Right ventricle myocardium inferior (tissue), 1 donor: ENCODE measurements at places on chromosomes 6 and 20. TPM values are rescaled to one million over a fixed set of nuclear protein-coding genes. Genes with fewer than 3 reads are reported as not detected.

GRCh38 chr20:59191756-59192532, 28.3 kb downstream of the ZNF831 start:
- no peak for DNase-seq

DNA sequence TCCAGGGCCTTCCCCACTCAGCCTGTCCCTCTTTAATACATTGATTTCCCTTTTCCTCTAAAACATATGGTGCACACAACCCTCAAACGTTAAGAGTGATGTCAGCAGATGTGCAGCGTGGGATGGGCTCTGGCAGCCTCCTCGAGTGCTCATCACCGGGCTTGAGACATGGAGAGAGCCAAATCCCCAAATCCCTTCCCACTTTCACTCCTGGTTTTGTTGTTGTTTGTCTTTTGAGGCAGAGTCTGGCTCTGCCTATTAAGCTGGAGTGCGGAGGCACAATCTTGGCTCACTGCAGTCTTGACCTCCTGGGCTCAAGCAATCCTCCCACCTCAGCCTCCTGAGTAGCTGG, 5.8 kb upstream of the PLTP start:
- no peak for DNase-seq

DNA sequence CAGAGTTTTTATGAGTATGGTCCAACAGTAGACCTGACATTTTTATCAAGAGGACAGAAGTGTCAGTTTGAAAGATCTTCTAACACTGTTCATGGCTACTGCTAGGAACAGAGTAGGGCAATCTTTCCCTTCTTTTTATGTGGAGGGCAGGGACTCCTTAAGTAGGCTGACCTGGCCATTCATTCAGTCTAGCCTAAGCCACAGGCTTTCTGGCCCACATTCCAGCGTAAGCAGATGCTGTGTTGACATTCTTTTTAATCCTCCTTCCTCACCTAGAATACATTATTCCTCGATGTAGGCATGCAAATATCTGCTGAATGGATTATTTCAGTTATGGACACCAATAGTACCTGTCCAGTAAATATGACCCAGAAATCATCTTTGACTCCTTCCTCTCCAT, 188.3 kb downstream of the ATXN1 start:
- no peak for DNase-seq

The CAGE1 gene
- 0.11 TPM for total RNA-seq

The SLC52A3 gene
- 2.7 TPM for total RNA-seq

DNA sequence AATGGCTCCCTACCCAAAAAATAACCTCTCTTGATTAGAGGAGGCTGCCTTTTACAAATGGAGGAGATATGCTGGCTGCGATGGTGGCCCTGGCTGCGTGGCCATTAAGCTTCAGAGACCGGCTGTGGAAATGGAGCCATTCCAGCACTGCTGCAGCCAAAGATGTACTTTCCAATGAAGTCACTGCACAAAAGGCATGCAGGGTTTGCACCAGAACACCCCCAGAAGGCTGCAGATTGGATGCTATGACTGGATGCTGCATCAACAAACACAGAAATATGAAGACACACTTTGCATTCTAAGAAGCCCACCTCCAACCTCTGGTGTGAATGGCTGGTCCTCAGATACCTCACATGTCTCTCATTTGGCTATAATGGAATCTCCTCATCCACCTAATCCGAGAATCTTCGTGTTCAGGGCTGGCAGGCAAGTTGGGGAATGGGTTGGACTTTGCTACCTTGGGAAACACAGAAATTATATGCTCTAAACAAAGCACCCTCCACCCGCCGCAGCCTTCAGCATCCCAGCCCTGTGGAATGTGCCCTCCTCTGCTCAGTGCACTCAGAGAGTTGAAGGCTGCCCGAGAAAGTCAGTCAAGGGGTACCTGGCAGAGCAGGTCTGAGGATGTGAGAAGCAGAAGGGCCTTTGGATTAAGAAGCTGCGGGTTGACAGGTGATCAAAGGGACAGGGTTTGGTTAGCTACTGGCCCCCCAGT, 35.3 kb downstream of the APCDD1L start:
- DNase-seq, result no peak

- DNase-seq, result no peak
Observed at GRCh38 chr6:122726649-122727048, 52.9 kb upstream of the FABP7 start.

DNA sequence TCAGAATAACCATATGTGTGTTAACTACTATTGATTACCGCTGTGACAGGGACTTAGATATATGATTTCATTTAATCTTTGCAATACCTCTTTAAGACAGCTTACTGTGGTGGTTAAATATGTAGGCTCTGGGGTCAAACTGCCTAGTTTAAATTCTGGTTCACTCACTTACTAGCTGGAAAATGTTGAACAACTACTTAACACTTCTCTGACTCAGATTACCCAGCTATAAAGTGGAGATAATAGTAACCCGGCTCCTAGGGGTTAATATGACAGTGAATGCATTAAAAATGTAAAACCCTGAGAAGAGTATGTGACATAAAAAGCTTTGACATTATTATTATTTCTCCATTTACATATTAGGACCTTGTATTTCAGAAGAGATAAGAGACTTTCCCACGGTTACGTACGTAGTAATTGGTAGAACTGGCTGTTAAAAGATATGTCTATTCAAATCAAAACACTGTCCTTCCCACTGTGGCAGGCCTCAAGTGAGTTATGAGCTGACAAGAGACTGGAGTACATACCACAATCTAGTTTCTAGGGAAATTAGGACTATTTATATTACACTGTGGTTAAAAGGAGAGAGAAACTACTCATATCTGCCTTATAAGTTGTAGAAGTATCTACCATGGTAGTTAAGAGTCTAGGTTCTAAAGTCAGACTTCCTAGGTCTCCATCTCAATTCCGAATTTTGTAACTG, 4.4 kb upstream of the PLCB1 start:
- DNase-seq, result no peak

DNA sequence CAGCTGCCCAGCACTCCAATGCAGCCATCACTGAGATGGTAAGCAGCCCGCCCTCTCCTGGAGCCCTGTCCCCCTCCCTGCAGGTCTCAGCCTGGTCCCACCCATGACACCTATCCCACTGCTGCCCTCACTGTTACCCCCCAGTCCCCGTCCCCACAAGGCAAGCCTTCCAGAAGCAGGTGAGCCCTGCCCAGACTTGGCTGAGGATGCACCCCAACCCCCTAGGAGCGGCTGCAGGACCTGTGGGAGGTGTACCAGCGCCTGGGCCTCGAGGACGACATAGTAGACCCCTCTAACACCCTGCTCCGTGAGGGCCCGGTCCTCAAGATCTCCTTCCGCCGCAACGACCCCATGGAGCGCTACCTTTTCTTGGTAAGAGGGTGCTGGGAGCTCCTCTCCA, 9.2 kb downstream of the FGD2 start:
- no peak for DNase-seq

- DNase-seq, result no peak
Observed at GRCh38 chr20:32128167-32128566, 18.7 kb downstream of the TM9SF4 start.

DNA sequence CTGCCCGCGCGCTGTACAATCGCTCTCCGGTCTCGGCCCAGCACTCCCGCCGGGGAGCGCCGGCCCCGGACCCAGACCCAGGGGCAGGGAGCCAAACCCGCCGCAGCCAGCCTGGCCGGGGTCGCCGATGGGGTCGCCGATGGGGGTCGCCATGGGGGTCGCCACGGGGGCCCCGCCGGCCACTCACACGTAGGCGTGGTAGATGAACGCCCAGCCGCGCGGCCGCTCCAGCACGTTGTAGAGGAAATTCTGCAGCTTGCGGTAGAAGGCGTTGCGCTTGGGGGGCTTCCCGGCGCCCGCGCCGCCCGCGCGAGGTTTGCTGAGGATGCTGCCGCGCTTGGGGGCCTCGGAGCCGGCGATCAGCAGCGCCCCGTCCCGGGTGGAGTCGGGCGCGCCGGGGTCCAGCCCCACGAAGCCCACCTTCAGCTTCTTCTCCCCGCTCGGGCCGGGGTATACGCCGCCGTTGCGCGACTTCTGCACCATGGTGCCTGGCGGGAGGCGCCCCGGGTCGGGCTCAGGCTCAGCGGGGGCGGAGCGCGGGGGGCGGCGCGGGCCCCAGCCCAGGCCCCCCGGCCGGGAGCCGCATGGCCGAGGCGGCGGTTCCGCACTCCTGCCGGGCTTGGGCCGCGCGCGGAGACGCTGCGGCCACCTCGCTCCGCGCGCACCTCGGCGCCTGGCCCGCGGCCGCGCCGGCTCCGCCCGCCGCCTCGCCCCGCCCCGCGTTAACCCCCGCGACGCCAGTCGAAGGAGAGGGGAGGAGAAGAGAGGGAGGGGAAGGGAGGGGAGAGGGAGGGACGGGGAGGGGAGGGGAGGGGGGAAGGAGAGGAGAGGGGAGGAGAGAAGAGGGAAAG, at the start of gene KCNQ2:
TSS of gene KCNQ2 (minus strand) at position 675 of the 851 bp plus-strand sequence. CDS start at position 483, 192 bp downstream.
- DNase-seq, result no peak

DNA sequence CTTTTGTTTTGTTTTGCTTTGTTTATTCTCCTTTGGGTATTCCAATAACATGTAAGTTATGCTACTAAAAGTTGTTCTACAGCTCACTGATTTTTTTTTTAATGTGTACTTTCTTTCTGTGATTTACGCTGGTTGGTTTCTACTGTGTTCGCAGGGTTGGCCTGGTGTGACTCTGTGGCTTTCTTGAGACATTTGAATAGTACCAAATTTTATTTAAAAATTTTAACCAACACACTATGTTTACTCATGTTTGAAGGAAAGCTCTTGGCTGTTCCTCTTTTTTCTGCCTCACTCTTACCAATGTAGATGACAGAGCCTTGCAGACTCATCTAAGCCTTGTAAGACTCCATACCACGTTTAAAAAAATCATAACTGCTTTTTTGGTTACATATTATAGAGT, 1784.9 kb upstream of the DEFB115 start:
- DNase-seq, result no peak

The BTN1A1 gene
- total RNA-seq, result not detected

DNA sequence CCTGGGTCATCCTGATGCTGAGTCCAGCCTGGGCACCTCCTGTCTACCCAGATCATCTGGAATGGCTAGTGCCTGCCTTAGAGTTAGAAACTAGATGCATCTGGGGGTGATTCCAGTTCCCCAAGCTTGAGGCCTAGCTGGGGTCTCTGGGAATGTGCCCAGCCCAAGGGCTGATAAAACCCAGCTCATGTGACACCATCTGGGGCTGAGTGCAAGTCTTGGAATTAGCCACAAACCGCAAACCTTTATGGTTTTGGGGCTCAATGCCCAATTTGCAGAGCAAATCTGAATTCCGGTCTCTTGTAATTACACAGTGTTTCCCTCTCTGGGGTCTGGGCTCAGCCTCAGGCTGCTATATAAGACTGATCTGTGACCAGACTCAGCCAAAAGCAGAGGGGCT, at the start of gene BPIFB4:
TSS of gene BPIFB4 (plus strand) at position 385 of the 400 bp plus-strand sequence. CDS start 1,884 bp downstream, outside the sequence.
- no peak for DNase-seq

DNA sequence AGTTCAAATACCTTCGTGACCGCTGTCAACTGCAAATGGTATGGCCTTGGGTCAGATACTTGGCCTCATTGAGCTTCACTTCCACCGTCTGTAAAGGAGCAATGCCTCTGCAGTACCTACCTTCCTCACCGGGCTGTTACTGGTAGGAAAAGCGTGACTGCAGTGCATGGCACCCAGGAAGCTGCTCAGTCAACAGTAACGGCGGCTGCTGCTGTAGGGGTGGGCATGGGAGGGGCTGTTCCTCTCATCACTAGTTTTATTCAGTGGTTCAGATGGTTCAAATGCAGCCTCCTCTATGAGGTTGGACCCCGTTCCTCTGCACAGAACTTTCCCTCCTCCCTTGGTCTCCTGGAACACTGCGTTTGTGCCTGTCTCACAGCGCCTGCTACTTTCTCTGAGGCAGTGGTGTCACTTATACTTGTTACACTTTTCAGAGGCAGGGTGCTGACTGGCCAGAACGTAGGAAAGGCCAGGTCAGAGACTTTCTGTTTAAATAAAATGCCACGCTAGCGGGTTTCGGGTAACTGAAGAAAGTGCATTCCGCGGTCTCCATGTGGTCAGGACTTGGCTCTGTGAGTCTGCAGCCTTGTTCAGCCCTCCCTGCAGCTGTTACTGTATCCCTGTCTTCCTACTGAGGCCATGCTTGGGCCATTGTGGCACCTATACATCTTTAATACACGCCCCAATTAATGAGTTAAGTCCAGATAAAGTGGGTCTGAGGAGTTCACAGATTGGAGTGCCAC, 279.6 kb downstream of the NRN1 start:
- no peak for DNase-seq

- DNase-seq, result no peak
Observed at GRCh38 chr6:15626878-15627674, 35.8 kb downstream of the DTNBP1 start.

DNA sequence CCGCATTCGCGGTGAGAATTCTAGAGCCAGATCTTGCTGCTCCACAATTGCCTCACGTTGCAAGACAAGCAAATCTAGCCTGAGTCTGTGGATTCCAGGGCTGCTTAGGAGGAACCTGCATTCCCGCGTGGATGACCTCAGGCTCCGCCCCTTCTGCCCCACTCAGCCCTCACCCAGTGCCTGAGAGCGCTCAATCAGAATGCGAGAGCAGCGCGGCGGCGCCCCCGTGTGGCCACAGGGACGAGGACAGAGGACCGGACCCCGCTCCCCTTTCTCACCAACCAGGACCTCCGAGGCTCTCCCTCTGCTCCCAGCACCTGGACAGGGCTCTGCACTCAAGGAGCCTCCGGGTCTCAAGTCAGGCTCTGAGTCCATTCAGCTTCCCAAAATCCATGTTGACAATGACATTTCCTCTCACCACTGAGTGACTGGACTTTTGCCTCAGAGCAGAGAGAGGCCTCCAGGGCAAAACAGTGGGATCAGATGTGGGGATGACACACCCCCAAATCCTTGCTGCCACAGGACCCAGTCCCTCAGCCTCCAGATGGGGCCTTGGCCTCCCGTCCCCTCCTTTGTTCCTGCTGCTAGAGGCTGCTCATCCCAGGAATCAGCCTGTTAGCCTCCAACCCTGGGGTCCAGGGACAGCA, 52.0 kb downstream of the RPP21 start:
- peak; percentile 94 for DNase-seq

DNA sequence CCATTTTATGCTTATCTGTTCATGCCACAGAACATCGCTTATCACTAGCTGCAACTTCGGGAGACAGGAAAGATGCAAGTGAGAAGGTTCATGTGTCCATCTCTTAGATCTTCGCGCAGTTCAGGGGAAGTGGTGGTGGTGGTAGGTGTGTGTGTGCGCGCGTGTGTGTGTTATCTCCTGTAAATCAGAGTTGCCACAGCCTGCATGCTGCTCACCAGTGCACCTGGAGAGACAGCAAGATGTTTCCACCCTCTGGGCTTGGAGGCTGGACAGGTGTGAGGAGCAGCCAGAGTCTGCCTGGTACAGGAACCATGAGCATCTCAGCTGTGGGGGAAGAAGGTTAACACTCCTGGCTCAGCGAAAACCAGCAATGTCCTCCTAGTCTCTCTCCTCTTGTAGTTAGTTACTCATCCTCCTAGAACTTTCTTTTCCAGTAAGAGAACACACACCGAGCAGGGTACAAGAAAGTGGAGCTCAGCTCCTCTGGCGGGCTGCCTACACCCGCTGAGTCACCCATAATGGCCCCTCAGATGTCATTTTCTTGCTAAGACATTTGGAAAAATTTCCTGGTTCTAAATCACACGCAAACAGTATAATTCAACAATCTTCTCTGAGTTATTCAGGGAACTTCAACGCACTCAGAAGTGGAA, 5.1 kb upstream of the TUBB1 start:
- DNase-seq, result no peak

GRCh38 chr6:20028143-20028542, 184.1 kb downstream of the MBOAT1 start:
- DNase-seq, result no peak

- DNase-seq, result no peak
Observed at GRCh38 chr6:13247627-13248026, 80.7 kb downstream of the TBC1D7 start.

The CRISP2 gene
- not detected for total RNA-seq
